ENCODE measurements at places on chromosomes 4 and X.

DNA sequence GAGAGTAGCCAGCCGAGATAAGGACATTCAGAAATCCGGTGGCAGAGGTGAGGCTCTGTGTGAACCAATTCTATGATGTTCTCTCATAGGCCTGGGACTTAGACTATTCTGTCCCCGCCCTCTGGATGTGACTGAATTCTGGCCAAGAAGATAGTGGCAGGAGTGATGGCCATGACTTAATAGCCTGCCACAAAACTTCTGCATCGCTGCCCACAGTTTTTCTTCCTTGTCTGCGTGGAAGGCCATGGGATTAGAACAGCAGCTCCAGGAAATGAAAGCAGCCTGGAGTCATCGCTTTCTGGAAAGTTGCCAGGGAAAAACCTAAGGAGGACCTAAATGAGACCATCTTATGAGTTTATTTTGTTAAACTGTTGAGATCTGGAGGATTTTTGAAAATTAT is 134.7 kb downstream of the F11 start:
- no peak for DNase-seq

- DNase-seq = no peak
Observed at GRCh38 chr4:16521156-16521915, 295.1 kb upstream of the TAPT1 start.

- no peak for DNase-seq
Observed at GRCh38 chr4:87399148-87399547, 8.2 kb upstream of the HSD17B11 start.

DNA sequence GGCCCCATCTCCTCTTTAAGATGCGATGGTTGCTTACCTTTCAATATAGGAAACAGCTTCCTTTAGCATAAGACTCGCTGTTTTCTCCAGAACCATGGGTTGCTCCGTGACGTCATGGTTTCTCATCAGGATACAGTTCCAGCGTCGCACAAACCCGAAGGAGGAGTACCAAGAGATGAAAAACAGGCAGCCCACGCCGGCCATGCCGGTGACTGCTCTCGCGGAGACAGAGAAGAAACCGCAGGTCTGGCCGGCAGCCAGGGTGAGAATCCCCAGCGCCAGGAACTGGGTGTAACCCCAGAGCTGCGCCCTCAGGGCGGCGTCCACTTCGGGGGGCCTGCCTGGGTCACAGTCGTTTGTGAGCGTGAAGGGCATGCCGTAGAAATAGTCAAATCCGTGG is 11.4 kb downstream of the ARSD start:
- no peak for DNase-seq

GRCh38 chr4:55358668-55359067 is 12.6 kb downstream of the SRD5A3 start:
- DNase-seq = no peak

GRCh38 chr4:142485452-142485851 is 360.6 kb downstream of the INPP4B start:
- DNase-seq = no peak

GRCh38 chr4:73707269-73707875 is 33.0 kb upstream of the CXCL8 start:
- DNase-seq = no peak

- no peak for DNase-seq
Observed at GRCh38 chr4:71361476-71361875, 22.7 kb downstream of the SLC4A4 start.

GRCh38 chrX:154372612-154373022 is 1.8 kb downstream of the FLNA start:
- DNase-seq = no peak

- DNase-seq = no peak
Observed at GRCh38 chrX:57379296-57379695, 92.8 kb downstream of the FAAH2 start.

DNA sequence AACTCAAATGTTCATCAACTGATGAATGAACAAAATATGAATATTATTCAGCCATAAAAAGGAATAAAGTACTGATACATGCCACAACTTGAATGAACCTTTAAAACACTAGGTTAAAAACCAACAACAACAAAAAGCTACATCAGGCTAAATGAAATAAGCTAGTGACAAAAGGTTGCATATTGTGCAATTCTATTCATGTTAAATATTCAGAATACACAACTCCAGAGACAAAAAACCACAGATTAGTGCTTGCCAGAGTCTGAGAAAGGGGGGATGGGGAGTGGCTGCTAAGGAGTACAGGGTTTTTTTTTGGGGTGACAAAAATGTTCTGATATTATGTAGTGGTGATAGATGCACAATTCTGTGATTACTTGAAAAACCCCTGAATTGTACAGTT is 58.5 kb downstream of the HAUS3 start:
- no peak for DNase-seq

DNA sequence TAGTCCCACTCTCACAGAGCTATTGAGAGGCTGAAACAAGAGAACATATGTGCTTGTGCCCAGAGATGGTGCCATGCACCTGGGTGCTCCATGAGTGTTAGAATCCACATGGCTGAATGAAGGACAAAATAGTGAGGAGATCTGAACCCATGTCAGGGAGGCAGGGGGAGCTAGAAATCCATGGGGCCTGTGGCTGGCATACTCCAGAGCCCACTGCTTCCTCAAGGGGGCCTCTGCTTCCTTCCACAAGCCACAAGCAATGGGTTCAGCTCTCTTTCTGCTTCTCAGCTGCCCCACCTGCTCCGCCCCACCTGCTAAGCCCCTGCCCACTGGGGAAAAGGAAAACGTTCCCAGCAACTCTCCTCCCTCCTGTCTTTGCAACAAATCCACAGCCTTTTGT is 46.1 kb downstream of the PJA1 start:
- no peak for DNase-seq

DNA sequence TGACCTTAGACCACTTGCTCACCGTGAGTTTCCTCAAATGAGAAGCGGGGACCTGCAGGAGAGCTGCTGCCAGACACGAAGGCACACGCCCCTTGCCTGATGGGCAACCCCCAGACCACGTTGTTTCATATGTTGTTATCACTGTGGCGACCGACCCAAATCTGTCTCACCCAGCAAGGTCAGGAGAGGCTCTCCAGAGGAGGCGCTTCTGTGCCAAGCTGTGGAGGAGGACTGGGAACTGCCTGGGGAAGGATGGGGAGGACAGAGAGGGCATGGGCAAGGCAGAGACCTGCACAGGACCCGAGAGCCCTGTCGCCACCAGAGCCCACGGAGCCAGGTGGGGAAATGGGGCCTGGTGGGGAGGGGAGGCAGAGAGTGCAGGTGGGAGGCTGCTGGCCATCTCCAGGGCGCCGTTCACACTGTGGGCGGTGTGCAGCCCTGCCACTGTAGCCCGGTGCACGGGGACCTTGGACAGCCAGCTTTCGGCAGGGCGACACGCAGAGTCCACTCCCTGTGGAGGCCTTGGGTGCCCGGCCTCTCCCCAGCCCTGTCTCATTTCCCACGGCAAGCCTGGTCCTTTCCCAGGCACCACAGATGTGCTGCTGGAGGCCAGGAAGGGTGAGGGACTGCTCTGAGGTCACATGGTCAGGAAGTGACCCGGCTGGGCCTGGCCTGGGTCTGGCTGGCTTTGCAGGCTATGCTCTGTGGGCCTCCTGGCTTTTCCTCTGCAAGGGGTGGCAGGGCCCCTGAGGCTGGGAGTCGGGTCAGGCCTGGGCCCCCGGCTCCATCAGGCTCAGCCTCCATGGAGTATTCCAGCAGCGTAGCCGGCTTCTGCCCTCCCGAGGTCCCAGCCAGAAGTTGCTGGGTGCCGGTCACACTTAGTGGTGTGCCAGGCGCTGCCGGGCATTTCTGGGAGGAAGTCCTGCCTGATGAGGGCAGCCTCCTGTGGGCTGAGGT is 3.2 kb downstream of the HTRA3 start:
- no peak for DNase-seq

GRCh38 chr4:173666-174314 is 49.5 kb downstream of the ZNF718 start:
- no peak for DNase-seq

- DNase-seq = no peak
Observed at GRCh38 chr4:47482326-47482725, 2.7 kb upstream of the ATP10D start.

- no peak for DNase-seq
Observed at GRCh38 chr4:6395466-6396228, 76.8 kb downstream of the PPP2R2C start.

GRCh38 chr4:88251924-88252323 is 32.4 kb downstream of the PPM1K start:
- DNase-seq = no peak

- DNase-seq = no peak
Observed at GRCh38 chr4:41525129-41525528, 12.8 kb upstream of the LIMCH1 start.

DNA sequence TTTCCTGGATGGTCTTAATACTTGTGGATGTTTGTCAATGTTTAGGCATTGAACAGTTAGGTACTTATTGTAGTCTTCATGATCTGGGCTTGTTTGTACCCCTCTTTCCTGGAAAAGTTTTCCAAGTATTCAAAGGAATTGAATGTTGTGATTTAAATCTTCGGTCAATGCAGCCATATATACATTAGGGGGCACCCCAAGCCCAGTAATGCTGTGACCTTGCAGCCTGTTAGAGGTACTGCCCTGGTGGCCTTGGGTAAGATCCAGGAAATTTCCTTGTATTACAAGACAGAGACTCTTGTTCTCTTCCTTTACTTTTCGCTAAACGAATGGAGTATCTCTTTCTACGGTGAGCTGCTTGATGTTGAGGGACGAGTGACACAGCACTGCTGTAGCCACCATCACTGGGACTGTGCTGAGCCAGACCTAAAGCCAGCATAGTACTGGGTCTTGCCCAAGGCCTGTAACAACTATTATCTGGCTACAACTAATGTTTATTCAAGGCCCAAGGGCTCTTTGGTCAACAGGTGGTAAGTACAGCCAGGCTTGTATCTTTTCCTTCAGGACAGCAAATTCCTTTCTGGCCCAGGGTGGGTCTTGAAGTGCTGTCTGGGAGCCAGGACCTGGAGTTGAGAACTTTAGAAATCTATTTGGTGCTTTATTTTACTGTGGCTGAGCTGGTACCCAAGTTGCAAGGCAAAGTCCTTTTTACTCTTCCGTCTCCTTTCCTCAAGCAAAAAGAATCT is 118.3 kb upstream of the ATOH1 start:
- DNase-seq = no peak

DNA sequence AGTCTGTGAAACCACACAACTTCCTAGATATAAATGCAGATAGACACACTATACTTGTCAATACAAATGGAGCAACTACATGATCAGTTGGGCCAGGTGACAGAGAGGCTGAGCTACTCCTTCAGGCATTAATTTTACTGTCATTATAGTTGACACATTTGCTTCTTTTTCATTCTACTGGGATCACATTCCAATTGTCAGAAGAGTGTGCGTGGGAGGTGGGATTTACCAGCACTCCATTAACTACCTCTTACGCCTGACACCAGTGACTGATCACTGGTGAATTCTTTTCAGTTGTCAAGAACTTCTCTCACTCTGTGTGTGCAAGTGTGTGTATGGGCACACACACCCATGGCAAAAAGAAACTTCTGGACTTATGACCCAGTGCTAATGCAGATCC is 94.2 kb upstream of the DIAPH2 start:
- DNase-seq = no peak

DNA sequence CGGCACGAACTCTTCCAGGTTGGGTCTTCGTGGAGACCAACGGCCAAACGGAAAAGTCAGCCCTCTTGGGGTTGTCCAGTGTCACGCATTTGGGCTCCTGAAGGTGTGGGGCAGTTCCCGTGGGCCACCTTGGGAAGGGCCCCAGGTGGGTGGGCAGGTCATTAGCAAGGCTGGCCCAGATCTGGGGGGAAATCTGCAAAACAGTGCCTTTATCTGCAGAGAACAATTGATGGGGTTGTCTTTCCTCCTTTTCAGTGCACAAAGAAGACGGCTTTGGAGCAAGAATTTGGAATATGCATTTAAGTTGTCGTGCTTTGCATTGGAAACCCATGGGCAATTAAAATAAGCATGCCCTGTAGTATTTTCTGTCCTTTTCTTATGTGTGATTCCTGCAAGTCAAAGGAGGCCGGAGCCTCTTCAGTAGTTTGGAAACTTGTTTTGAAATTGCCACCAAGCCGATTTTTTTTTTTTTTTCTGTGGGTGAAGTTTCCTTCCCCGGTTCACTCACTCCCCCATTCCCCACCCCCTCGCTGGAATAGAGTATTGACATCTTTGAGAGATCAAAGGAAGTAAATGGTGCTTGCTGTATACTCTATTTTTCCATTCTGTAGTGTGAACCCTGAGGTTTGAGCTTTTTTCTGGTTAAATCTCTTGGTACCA is 9.8 kb downstream of the ZIC3 start:
- no peak for DNase-seq

DNA sequence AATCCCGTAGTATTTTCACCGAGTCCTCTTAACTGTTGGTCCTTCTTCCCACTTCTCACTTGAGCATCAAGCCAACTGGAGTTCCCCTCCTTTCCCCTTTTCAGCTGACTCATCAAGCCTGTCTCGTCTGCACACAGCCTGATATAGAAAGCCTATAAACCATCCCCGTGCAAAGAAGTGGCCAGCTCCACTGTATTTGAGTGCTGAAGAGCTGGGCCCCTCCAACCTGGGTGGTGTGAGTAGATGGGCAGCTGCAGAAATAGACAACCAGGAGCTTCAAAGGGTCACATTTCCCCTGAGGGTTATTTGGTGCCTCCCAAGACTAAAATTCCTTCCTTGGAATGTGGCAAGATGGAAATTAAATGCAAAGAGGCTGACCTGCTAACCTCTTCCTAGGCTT is 199.7 kb downstream of the HS6ST2 start:
- DNase-seq = no peak

GRCh38 chr4:89101256-89102161 is 9.8 kb upstream of the TIGD2 start:
- no peak for DNase-seq

- DNase-seq = no peak
Observed at GRCh38 chr4:149999485-150000074, 78.7 kb upstream of the DCLK2 start.

DNA sequence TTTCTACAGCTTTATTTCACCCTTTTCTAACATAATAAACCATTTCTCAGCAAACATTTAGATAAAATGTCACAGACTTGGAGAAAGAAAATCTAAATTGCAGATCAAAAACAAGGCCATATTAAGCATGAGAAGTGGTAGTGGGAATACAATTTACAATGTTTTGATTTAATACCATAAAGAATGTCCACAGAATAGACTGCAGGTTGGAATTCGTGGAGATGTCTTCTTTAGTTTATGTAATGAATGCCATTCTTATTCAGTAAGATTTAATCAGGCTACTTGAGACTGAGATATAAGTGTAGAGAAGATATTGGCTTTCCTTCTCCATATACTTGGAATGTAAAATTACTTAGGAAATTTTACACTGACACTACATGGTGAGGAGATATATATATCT is 91.9 kb upstream of the ZFP42 start:
- DNase-seq = no peak

DNA sequence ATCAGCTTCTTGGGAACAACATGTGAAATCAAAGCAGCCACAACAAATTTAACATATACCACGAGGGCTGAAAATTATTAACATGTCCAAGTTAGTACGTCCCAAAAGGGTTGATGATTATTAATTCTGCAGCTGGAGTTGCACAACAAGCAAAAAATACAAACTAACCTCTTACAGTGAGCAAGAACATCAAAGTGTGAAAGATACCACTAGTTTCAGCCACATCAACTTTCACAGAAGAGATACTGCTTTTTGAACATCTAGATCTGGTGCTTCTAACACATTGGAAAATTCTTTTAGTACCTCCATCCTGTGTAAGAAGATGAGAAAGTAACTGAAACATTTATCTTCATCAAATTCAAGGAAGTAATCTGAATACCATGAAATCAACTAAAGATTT is 334.1 kb downstream of the PCDH7 start:
- DNase-seq = no peak

GRCh38 chrX:115531818-115532403 is 29.1 kb upstream of the PLS3 start:
- no peak for DNase-seq

GRCh38 chrX:68808686-68809357 is 20.0 kb upstream of the EFNB1 start:
- no peak for DNase-seq
